Uterus (tissue), 4 donors: ENCODE measurements at places on chromosomes 11 and 22.

DNA sequence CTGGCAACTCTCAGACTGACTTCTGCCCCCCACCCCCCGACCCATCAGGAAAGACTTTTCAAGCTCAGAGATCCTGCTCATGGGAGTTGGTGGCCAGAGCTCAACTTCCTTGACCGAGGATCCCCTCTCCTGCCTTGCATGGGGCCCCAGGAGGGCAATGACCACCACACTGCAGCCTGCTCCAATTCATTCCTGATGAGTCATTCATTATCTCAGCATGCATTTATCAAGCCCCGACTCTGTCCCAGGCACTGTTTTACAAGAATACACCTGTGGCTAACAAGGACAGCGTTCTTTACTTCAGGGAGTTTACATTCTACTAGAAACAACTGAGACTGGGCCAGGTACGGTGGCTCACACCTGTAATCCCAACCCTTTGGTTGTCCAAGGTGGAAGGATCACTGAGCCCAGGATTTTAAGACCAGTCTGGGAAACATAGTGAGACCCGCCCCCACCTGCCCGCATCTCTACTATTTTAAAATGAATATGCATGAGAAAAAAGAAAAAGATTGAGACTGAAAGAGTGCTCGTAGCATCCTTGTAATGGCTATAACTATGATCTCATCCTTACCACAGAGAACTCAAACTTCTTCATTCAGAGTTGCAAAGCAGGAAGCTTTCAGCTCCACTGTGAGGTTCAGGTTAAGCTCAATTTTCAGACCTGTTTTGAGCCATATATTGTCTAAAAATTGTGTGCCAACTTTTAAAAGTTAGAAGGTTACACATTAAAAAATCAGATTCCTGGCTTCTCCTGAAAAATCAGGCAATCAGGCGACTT is 60.4 kb downstream of the FEZ1 start:
- no peak for DNase-seq

DNA sequence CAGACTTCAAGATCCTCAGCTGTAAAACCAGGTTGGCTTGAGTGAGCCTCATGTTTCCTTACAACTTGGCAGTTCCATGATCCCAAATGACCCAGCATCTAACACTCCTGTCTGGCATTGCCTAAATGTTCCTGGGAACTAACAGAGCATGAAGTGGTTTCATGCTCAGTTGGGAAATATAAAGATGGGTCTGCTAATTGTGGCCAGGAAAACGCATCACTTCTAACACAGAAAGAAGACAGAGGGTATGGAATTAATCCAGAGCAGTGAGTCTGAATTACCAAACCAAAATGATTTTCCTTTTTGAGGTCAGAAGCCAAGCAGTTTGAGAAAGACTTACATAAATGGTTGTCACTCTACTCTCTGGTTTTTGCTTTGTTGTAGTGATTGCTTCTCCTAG is 60.5 kb upstream of the MMP13 start:
- no peak for DNase-seq

DNA sequence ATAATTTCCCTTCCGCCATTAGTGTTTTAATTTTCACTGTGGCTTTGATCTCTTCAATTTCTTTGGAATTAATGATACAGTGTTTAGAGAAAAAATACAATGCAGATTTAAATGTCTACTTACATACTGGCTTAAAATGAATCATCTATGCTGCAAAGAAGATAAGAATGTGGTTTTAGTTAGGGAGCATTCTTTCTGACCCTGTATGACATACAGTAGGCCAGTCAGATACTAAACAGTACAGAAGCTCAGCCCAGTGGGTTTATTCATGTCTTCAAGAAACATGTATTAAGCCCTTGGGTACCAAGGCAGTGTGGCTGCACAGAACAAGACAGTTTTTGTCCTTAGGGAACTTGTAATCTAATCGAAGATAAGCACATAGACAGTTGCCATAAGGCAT is 268.8 kb downstream of the DDX10 start:
- no peak for DNase-seq

- DNase-seq, result no peak
These were observed 159.0 kb upstream of the RAG2 start for GRCh38 chr11:36757075-36757474.

GRCh38 chr11:1359556-1359955 is 30.2 kb upstream of the BRSK2 start:
- no peak for DNase-seq

DNA sequence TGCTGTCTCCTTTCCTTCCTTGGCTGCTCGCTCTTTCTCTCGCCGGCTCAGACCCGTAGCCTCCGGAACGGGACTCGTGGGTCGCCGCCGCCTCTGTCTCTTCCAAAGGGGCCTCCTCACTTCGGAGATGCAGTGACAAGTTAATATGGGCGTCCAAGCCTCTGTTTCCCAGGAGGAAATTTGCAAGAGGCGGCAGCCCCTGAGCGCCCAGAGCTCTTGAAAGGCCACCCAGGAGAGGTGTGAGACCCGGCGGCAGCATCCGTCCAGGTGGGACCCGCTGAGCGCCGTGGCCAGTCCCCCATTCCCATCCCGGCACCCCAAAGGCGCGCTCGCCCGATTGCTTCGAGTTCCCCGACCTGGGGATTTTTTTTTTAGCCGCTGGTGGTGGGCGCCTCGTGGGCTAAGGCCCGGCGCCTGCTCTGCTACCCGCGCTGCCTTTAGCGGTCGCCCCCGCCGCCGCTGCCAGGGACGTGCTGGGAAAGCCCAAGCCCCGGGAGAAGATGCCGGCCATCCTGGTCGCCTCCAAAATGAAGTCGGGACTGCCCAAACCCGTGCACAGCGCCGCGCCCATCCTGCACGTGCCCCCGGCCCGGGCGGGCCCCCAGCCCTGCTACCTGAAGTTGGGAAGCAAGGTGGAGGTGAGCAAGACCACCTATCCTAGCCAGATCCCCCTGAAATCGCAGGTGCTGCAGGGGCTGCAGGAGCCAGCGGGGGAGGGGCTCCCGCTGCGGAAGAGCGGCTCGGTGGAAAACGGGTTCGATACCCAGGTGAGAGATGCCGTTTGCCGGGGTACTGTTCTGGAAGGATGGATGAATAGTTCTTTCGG is 772 bp downstream of the NAV2 start:
- no peak for DNase-seq

DNA sequence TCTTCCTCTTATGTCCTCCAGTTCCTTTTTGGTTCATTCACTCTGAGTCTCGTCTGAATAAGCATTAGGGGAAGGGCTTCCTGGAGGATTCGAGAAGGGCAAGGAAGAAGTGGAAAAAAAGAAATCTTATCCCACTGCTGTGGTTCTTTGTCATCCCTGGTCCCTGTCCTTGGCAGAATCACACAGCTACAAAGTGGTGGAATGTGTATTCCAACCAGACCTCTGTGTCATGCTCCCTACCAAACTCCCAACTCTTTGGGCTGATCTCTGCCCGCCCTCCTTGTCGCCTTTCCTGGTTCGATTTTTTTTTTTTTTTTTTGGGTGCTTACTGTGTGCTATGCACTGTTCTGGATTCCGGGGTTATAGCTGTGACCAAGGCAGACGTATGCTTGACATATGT is 61.0 kb downstream of the TEAD1 start:
- DNase-seq, result no peak

GRCh38 chr11:123137431-123138224 is 57.4 kb downstream of the CLMP start:
- DNase-seq, result peak; percentile 79

DNA sequence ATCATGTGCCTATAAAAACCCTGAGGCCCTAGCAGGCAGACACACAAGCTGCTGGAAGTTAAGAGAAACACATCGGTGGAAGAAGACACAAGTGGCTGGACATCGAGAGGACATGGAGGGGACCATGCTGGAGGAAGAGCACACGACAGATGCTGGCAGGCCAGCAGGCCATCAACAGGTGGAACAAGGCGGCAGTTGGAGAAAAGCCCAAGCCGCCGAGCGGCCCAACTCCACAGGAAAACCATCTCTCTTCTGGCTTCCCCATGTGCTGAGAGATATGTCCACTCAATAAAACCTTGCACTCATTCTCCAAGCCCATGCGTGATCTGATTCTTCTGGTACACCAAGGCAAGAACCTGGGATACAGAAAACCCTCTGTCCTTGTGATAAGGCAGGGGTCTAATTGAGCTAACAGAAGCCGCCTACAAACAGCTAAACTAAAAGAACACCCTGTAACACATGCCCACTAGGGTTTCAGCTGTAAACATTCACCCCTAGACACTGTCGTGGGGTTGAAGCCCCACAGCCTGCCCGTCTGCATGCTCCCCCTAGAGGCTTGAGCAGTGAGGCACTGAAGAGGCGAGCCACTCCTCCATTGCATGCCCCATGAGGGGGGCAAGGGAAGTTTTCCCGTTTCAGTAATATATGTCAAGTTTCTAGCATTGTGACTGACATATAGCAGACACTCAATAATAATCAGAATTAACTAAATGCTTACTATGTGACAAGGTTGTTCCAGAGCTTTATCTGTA is 39.0 kb upstream of the MMP20 start:
- DNase-seq, result no peak

DNA sequence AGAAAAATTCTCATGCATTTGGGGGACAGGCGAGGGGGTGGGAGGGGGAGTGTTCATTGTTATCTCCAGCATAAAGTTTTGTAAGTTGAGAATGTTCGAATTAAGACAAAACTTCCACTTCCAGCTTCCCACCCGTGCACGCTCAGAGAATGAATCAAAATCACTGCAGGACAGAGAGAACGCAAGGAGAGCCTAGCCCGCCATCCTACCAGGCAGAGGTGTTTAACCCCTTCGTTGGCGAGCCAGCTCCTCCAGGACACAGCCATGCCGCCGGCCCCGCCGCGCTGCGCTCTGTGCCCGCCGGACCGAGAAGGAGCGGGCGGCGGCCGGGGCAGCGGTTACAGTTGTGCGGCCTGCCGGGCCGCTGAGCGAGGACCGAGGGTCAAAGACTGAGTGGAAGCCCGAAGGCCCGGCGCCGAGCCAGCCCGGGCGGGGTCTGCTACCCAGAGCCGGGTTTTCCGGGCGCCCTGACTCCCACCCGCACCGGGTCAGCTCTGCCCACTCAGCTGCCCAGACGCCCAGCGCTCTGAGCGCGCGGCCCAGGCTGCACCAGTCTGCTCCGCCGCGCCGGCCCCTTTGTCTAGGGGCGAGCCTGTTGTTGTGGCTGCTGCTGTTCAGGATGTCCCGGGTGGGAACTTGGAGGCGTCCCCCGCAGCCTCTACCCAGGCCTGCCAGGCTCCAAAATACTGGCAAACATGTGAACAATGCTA is at the start of gene NOX4:
Gene NOX4, minus strand, starts transcription at position 395 of the 710 bp plus-strand sequence. Its CDS starts 129 bp downstream, at position 266.
- peak; percentile 39 for DNase-seq

DNA sequence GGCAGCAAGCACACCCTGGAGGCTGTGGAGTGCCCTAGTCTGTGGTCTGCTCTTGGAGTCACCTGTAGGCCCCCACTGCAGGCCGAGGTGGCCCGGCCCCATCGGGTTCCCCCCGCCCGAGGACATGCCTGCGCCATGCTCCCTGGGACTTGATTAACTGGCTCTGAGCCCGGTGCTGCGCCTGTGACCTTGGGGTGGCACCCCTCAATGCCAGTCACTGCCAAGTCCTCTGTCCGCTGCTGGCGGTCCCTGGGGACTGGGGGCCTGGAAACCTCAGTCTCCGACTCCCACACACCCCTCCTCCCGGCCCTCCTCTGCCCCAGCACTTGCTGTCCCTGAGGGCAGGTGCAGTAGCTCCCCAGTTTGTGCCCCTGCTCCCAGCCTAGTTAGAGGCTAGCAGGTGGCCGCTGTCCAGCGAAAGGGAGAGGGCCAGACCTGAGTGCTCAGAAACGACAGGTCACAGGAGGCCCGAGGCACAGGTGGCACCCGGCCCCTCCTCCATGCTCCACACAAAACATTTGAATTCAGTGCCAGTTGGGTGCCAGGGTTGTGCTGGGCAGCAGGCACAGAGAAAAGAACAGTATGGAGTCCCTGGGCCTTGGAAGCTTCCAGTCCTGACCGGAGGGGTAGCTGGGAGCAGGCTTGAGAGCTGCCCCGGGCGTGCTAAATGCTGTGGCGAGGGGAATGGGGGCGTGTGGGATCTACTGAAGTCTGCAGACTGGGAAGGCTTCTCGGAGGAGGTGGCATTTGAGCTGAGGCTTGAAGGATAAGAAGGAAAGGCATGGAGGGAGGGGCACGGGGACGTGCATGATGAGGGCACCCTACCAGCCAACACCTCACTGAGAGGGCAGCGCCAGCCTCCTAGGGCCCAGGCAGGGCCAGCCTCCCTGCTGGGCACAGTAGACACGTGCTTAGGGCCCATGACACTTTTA is 16.4 kb upstream of the FLRT1 start:
- no peak for DNase-seq

GRCh38 chr11:63920126-63920938 is 3.4 kb upstream of the RCOR2 start:
- DNase-seq, result no peak

GRCh38 chr11:32830413-32830738 is 649 bp downstream of the PRRG4 start:
- no peak for DNase-seq

DNA sequence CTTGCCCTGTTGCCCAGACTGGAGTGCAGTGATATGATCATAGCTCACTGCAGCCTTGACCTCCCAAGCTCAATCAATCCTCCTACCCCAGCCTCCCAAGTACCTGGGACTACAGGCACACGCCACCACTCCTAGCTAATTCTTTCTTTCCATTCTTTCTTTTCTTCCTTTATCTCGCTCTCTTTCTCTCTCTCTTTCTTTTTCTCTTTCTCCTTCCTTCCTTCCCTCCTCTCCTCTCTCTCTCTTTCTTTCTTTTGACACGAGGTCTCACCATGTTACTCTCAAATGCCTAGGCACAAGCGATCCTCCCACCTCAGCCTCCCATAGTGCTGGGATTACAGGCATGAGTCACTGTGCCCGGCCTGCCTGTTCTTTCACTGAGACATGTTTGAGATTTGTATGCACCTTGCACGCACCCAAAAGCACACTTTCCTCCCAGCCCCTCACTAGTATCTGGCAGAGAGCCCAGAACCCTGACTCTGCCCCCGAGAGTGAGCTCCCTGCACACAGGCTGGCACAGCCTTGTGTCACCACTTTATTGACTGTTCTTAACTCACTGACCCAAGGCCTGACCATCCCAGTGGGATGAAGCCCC is 56.8 kb downstream of the CD6 start:
- no peak for DNase-seq

GRCh38 chr22:43999378-43999777 is 24.7 kb upstream of the PARVB start:
- DNase-seq, result no peak

DNA sequence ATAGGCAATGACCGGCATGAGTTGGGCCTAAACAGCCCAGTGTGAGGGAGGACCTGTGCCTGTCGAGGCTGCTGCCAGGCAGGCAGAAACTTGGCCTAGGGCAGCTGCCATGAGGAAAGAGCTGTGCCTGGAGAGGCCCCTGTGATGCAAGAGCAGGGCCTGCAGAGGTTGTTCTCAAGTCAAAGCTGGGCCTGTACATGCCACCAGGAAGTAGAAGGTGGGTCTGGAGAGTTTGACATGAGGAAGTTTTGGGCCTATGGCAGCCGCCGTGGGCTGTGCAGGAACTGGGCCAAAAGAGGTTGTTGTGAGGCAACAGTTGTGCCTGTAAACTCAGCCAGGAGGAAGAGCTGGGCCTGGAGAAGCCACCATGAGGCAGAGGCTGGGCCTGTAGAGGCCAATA is 43.2 kb downstream of the OR4C45 start:
- no peak for DNase-seq

DNA sequence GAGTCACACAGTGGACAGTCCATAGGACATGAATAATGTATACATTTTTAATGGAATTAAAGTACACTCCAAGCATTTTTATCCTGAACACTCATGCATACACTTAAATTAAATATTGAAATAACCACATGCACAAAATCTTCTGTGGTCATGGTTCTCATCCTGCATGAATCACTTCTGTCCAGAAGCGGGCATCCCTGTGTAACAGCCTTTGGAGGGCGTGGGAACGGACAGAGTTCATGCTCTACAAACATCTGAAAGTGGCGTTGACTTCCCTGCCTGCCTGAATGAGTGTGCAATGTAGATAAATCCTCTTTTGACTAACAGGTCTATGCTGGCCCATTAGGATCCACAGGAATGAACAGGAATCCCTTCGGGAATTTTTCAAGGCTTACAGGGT is 780.2 kb downstream of the BRD1 start:
- DNase-seq, result no peak
